ENCODE measurements at places on chromosomes 3 and 15.
A peak's percentile ranks its signal among the peaks of the same experiment; 100 is the strongest.

DNA sequence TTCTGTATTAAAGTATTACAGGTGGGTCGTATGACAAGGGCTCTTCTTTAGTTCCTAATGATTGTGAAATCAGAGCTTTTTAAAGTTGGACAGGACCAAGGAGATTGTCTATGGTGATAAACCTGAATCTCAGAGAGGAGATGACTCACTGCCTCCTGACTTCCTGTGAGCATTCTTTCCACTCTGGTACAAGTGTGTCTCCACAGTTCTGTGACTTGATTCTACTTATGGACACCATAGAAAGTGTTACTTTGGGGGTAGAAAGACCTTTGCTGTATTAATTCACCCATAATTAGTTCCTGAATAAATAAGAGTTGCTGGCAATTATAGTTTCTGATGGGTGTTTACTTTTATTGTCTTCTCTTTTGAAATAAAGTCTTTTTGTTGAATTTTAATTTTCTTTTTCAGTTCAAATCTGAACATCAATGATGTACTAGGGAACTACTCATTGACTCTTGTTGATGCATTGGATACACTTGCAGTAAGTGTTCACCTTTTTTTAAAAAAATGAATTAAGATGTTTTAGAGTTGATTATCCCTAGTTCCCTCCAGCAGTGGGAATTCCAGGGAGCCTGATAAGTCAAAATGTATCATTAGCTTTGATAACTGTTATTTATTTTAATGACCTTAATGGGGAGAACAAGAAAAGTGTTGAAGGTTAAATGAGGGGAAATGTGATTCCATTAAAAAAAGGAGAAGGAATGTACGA is 7.4 kb downstream of the EDEM1 start:
- DNase-seq: peak; percentile 44

- peak; percentile 75 for DNase-seq
Measured at GRCh38 chr3:50121072-50122032, 32.6 kb downstream of the RBM5 start.

GRCh38 chr15:26224266-26224665 is 361.1 kb upstream of the ATP10A start:
- DNase-seq: no peak

GRCh38 chr3:10381336-10381735 is 60.4 kb upstream of the SEC13 start:
- no peak for DNase-seq

DNA sequence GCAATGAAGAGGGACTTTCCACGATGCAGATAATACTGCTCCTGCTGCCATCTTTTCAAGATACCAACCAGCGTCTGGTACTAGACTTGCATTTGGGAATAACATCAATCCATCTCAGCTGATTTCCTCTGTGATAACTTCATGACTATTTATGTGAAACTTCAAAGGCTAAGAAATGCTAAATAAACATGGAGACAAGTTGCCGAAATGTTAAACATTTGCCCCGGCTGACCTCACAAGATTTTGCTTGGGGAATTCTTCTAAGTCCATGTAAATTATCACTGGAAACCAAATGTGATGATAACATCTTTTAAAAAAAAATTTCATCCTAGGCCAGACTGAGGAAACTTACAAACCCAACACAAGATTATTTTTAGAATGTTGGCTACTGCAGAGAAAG is 185.8 kb upstream of the PRICKLE2 start:
- DNase-seq: peak; percentile 30

DNA sequence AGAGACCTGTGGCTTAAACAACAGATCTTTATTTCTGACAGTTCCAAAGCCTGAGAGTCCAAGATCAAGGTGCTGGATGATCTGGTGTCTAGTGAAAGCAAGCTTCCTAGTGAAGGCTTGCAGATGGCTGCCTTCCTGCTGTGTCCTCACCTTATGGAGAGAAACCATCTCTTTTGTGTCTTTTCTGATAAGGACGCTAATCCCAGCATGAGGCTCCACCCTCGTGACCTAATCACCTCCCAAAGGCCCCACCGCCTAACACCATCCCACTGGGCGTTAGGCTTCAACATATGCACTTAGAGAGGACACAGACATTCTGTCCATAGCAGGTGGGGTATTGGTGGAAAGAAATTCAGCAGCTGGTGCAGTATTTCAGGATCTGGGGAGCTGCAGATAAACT is 19.8 kb upstream of the LYSMD4 start:
- no peak for DNase-seq

DNA sequence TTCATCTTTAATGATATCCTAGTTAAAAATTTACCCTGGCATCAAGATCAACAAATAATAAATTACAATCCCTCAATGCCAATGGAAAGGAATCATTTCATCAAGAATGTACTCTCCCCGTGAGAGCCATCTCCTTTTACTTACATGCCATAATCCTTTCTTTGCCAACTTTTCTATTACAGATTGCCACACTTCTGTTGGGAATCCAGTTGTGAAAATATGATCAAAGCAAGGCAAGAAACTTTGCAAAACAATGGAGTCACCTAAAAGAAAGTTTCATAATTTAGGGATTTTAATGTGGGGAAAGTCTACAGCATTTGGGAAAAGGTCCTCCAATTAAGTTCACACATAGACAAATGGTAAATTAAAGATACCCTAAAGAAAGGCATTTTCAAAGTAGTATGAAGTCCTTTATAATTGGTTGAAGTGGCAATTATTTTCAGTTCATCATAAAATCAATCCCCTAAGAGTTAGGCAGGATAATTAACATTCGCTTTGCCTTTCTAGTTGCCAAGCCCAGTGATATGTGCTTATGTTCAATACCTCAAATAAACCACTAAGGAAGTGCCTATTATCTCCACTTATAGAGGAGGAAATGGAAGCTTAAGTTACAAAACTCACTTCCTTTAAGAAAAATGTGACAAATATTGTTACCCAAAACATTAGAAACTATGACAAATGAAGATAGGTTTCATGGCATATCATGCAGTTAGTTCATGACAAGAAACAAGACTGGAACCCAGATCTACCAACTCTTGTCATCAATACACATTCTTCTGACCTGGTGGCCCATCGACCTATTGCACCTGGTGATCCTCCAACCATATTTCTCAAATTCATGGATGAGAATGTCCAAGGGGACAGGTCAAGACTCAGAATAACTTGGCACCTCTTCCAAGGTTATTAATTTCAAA is 49.1 kb downstream of the TRANK1 start:
- DNase-seq: no peak

DNA sequence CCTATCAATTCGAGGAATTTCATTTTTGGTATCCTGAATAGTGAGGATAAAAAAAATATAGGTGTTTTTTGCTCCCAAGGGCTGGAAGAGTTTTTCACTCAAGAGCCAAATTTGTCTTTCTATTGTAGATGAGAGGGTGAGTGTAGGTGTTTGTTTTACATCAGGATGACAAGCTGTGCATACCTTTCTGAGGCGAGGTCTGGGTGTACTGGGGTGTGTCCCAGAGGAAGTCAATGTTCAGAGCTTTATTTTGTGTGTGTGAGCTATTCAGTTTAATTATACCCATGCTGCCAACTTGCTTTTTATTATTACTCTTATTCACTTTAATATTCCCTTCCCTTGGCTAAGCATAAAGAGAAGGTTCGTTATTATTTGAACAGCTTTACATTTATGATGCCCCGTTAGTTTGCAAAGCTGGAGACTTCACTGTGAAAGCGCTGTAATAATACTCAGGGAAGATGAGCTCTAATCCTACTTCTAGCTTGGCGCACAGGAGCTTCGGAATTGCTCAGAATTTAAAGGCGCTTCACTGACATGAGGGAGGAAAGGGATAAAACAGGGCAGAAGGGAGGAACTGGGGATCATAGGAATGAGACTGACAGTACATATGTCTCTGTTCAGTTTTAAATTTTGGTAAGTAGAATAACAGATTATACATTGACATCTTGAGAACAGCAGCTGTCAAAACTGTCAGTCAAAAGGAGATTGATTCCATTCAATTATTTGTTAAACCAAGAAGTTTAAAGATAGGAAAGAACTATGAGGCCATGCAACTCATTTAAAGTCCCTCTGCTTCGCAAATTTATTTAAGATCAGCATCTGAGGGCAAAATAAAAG is 117.7 kb upstream of the TP63 start:
- peak; percentile 61 for DNase-seq

GRCh38 chr3:18412684-18413083 is 12.5 kb downstream of the SATB1 start:
- no peak for DNase-seq

DNA sequence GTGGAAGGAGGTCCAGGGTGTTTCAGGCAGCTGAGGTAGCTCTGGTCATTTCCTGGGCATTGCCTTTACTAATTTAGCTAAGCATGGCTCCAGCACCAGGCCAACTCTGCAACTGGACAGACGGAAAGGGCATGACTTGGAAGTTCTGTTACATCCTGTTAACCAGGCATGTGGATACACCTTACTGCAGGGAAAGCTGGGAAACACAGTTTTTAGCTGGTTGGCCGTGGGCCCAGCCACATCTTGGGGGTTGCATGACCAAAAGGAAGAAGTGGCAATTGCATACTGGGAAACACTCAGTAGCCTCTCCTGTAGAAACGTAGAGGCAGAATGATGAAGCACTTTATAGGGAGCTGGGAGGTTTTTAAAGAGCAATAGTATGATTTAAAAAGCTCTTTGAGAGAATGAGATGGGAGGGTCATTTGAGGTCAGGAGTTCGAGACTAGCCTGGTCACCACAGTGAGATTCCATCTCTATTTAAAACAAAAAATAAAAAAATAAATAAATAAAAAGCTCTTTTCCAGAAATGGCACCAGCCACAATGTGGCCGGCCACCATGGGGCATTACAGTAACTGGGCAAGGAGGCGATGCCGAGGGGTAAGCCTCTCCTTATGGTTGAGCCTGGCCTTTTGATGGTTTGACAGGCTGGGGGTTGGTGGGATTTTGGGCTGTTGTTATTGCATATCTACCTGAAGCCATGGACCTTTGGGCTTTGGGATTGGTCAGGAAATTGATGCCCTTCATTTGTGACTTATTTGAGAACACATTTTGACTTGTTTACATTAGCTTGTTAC is 28.6 kb downstream of the TRAK1 start:
- DNase-seq: no peak

DNA sequence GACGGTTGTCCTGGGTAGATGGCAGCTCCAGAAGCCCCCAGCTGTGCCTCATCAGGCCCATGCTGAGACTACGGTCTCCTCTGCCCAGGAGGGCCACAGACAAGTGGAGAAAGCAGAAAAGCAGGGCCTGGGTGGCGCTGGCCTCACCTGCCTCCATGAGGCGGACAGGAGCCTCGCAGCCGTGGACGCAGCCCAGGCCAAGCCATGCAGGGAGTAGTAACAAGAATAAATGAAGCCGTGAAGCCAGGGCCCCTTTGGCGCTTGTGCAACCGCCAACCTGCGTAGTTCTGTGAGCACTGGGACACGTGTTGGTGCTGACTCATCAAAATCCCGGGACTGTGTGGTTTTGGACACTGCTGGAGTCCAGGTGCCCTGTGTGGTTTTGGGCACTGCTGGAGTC is 12.3 kb upstream of the MUC4 start:
- DNase-seq: no peak

DNA sequence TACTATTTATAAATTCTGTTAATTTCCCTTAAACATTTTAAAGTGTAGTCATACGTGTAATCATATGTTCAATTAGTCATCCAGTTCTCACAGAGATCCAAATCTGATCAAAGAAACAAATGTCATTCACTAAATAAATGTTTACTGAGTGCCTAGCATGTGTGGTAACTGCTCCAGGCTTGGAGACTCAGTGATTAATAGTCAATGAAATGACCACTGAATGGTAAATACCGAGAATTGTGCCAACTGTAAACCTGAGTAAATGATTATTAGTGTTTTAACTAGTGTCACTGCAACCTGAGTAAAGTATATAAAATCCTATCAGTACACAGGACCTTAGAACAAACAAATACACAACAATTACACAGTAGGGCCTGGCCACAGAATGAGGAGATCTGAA is 52.3 kb downstream of the SH3GL3 start:
- DNase-seq: no peak

- no peak for DNase-seq
Measured at GRCh38 chr15:80419546-80419945, 15.4 kb downstream of the ARNT2 start.

DNA sequence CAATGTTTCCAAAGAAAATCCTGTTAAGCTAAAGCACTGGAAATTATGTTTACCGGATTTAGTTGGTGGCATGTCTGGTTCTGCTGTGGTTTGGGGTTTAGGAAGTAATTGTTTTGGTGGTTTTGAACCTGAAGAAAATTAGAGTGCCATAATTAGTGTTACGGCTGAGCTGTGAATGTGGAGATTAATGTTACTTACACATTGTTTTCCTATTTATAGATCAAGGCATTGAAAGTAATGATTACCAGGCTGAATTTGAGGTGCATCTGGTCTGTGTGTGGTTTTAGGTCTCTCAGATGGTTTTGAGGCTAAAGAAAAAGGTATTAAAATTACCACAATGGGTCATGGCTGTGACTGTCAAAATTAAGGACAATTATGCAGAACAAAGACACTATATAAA is 128.9 kb downstream of the TFG start:
- no peak for DNase-seq

DNA sequence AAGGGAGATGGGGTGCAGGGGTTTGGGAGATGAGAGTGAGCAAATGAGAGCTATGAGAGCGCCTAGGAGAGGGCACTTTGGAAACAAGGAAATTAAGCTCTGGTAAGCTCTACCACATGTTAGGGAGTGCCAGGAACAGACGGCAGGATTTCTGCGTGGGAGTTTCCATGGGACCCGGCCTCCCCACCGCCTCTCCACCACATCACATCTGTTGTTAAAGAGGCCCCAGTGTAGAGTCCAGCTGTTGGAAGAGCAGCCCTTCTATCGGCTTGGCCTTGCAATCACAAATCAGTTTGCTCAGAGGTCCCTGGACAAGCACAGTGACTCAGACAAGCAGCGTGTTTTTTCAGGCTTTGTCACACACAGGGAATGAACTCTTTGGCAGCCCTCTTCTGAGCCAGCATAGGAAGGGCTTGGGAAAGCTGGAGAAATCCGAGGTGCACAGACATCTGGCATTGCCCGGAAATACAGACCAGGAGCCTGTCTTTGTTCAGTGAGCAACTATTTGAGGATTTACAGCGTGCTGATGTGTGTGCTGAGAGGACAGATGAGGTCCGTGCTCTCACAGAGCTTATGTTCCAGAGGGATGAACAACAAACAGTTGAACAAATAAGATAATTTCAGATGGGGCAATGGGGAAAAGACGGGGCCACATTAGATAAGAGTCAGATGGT is 370.6 kb upstream of the PROK2 start:
- peak; percentile 94 for DNase-seq

- DNase-seq: no peak
Measured at GRCh38 chr3:119527714-119528113, 29.4 kb downstream of the TIMMDC1 start.

- no peak for DNase-seq
Measured at GRCh38 chr3:149366031-149366430, 11.4 kb downstream of the TM4SF1 start.

DNA sequence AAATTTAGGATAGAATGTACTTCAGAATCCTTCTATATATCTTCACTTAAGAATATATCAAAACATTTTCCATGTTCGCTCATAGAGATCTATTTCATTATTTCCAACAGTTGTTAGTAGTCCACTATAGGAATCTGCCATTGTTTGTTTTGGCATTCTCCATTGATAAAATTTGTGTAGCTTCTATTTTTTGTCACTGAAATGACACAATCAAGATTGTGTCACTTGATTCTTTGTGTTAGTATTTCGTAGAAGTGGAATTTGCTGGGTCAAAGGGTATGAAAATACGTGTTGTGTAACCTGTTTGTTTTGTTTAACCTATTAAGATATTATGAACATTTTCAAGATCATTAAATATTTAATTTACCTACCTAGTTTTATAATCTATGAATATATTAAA is 15.9 kb upstream of the GPR156 start:
- no peak for DNase-seq

GRCh38 chr3:175001091-175001490 is 142.0 kb downstream of the NAALADL2 start:
- no peak for DNase-seq
